SJSA1 (cell line): ENCODE measurements at places on chromosomes 7 and 10. TPM values are rescaled to one million over a fixed set of nuclear protein-coding genes. Genes with fewer than 3 reads are reported as not detected.
A peak's percentile ranks its signal among the peaks of the same experiment; 100 is the strongest.

DNA sequence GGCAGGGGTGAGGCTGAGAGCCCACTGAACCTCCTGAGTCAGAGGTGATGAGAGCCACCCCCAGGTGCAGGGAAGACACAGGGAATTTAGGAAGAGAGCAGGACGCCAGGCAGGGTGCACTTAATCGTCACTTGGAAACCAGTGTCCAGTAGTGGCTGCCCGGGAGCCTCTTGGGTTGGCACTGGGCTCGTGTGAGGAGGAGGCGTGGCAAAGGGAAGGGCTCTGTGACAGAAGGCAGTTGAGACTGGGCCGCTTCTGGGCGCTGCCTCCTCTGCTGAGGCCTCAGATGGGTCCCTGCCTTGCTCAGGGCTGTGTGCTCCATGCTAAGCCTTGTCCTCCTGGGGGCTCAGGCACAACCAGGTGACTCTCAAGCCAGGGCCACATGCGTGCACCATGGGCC lies 13.3 kb downstream of the RET start:
- H3K36me3 ChIP-seq, result no peaks in the 10 kb centered on the region
- no peak overlapping the region for H3K4me3 ChIP-seq
- no peak for DNase-seq
- peaks cover 5% of the 10 kb centered on the region for H3K27me3 ChIP-seq
- no peak overlapping the region for H3K27ac ChIP-seq
- no peaks in the 10 kb centered on the region for H3K4me1 ChIP-seq

GRCh38 chr7:70352088-70352487 lies 753.8 kb downstream of the AUTS2 start:
- H3K36me3 ChIP-seq, result no peaks in the 10 kb centered on the region
- H3K4me3 ChIP-seq, result no peak overlapping the region
- no peak overlapping the region for H3K27ac ChIP-seq
- no peaks in the 10 kb centered on the region for H3K4me1 ChIP-seq
- DNase-seq, result no peak

DNA sequence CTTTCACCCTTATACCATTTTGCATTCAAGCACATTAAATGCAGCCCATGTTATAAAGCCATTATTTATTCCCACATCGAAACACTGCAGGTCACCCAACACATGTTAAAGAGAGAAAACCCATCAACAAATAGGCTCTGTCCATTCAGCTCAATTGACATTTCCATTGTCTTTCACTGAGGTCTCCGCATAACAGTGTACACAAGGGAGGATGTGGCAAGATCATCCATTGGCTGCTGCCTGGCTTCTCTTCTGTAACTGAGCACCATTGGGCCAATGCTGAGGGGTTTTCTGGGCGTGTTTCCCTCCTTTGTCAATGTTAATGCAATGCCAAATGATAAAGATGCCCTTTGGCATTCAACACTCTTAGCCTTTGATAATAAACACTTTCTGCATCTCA lies 278.1 kb upstream of the SP4 start:
- H3K27ac ChIP-seq, result no peak overlapping the region
- no peaks in the 10 kb centered on the region for H3K4me1 ChIP-seq
- no peaks in the 10 kb centered on the region for H3K36me3 ChIP-seq
- DNase-seq, result no peak
- H3K4me3 ChIP-seq, result no peak overlapping the region

DNA sequence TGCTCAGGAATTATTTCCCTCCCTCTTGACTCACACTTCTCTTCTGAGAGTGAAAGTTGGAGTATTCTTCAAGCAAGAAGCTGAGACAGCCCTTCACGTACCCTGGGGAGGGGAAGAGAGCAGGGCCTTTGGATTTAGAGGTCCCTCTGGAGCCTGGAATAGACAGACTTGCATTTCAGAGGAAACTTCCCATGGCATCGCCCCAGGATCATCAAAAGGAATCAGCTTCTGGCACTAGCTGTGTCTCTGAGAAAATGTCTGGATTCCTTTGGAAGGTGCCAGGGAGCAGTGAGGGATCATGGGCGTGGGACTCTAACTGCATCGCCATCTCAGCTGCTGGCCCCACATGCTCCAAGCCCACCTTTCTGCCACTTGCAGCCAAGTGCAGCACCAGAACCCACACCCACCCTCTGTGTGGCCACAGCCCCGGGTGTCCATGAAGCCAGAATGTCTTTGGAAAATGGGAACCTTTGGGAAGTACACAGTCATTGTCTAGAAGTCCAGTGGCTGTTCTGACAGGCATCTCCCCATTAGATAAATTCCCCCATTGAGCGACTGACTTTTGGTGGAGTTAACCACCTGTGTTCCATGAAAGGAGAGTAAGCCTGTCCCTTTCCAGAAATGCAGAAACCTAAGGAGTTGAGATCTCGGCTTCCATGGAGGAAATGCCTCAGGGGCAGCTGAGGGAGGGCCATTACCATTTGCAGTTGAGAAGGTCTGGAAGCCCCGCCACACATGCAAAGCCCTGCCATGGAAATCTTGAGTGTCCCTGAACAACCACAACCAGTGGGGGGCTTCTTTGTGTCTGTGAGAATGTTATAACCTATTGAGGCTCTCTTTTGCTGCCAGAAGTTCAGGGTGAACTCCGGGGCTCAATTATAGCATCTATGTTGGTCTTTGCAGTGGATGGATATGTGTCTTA lies 57.8 kb upstream of the GDF10 start:
- no peak overlapping the region for H3K4me3 ChIP-seq
- DNase-seq, result no peak
- no peaks in the 10 kb centered on the region for H3K4me1 ChIP-seq
- no peaks in the 10 kb centered on the region for H3K36me3 ChIP-seq
- no peaks in the 10 kb centered on the region; the same call in 1 of the 2 replicates for H3K27me3 ChIP-seq
- no peak overlapping the region for H3K27ac ChIP-seq

- H3K4me3 ChIP-seq, result no peak overlapping the region
- no peaks in the 10 kb centered on the region for H3K36me3 ChIP-seq
- peak; percentile 36 for DNase-seq
- peaks cover 6% of the 10 kb centered on the region for H3K4me1 ChIP-seq
Measured at GRCh38 chr10:69632516-69633199, 2.6 kb downstream of the FAM241B start.

DNA sequence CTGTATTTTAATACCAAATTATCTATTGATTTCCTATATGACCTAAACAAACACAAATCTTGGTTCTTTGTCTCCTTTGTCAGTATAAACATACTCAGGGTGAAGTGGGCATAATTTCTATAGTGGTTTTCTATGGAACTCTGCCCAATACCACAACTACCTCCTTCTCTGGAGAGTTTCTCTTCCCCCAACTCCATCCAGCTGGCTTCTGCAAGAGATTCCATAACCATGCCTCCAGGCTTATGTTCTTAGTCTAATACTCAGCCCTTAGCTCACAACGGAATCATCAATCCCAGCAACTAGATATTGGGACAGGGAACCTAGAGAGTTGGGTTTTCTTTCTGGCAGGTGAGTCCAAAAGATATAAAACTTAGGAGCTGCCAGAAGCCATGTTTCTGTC lies 127.3 kb downstream of the TRIL start:
- no peaks in the 10 kb centered on the region for H3K36me3 ChIP-seq
- H3K27me3 ChIP-seq, result no peaks in the 10 kb centered on the region
- H3K4me1 ChIP-seq, result no peaks in the 10 kb centered on the region
- no peak overlapping the region for H3K27ac ChIP-seq

- no peak for DNase-seq
- no peaks in the 10 kb centered on the region for H3K36me3 ChIP-seq
- no peaks in the 10 kb centered on the region for H3K4me1 ChIP-seq
- H3K27me3 ChIP-seq, result no peaks in the 10 kb centered on the region
Measured at GRCh38 chr7:111374027-111374426, 188.3 kb downstream of the IMMP2L start.

- no peaks in the 10 kb centered on the region for H3K36me3 ChIP-seq
- no peak for DNase-seq
- H3K27ac ChIP-seq, result no peak within 1 kb of the TSS
- no peak within 1 kb of the TSS for H3K4me3 ChIP-seq
Measured at GRCh38 chr7:105581066-105581811, at the start of gene EFCAB10. Gene EFCAB10, minus strand, starts transcription at chr7:105581493. Its CDS starts 30 bp downstream, at chr7:105581463.

GRCh38 chr10:118407026-118407425 lies 64.9 kb upstream of the FAM204A start:
- no peak overlapping the region for H3K27ac ChIP-seq
- no peak for DNase-seq
- peaks cover 16% of the 10 kb centered on the region for H3K27me3 ChIP-seq
- H3K4me1 ChIP-seq, result no peaks in the 10 kb centered on the region

DNA sequence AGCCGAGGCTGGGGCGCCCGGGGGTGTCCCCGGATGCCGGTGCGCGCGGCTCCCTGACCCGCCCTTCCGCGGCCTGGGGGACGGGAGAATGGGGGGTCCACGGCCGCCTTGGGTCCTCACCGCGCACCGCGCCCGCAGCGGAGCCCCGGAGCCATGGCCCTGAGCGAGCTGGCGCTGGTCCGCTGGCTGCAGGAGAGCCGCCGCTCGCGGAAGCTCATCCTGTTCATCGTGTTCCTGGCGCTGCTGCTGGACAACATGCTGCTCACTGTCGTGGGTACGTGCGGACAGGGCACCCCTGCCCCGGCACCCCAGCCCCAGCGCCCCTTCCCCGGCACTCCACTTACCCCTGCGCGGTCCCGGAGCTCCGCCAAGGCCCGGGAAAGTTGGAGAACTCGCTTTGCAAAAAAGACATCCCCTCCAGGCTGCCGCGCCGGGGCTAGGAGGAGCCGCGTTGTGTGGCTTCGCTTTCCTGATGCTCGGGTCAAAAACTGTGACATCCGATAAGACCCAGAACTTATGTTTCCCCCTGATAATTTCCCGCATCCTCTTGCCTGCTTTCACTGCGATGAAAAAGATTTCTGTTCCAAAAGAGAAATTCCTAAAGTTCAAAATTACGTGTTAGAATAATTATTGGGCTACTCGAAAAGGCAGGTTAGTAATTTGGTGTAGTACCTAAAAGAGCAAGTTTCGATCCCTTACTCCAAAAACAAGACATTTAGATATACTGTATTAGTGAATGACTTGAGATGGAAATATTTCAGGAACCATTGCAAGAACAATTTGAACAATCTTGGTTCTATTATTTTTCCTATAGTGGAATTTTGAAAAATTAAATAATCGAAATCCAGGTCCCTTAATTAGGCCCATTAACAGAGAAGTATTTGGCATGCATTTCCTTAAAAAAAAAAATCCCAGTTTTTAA lies 888 bp downstream of the SLC18A2 start:
- peaks cover 31% of the 10 kb centered on the region for H3K27me3 ChIP-seq
- no peak for DNase-seq
- no peaks in the 10 kb centered on the region for H3K36me3 ChIP-seq
- no peak overlapping the region for H3K27ac ChIP-seq

- H3K36me3 ChIP-seq, result no peaks in the 10 kb centered on the region
- peak; percentile 99 for DNase-seq
- peak overlapping the region; percentile 26 for H3K4me3 ChIP-seq
- no peaks in the 10 kb centered on the region for H3K27me3 ChIP-seq
- peaks cover 30% of the 10 kb centered on the region for H3K4me1 ChIP-seq
Measured at GRCh38 chr10:6275022-6275997, 72.6 kb downstream of the PFKFB3 start.

- peaks cover 63% of the 10 kb centered on the region for H3K4me1 ChIP-seq
- DNase-seq, result peak; percentile 79
- H3K36me3 ChIP-seq, result peaks cover 56% of the 10 kb centered on the region
- no peaks in the 10 kb centered on the region for H3K27me3 ChIP-seq
Measured at GRCh38 chr10:79195091-79195923, 126.5 kb downstream of the ZMIZ1 start.

GRCh38 chr7:47576866-47577306 lies 5.0 kb downstream of the TNS3 start:
- H3K27me3 ChIP-seq, result no peaks in the 10 kb centered on the region
- H3K27ac ChIP-seq, result no peak overlapping the region
- DNase-seq, result no peak
- peaks cover 41% of the 10 kb centered on the region for H3K36me3 ChIP-seq
- H3K4me3 ChIP-seq, result no peak overlapping the region

DNA sequence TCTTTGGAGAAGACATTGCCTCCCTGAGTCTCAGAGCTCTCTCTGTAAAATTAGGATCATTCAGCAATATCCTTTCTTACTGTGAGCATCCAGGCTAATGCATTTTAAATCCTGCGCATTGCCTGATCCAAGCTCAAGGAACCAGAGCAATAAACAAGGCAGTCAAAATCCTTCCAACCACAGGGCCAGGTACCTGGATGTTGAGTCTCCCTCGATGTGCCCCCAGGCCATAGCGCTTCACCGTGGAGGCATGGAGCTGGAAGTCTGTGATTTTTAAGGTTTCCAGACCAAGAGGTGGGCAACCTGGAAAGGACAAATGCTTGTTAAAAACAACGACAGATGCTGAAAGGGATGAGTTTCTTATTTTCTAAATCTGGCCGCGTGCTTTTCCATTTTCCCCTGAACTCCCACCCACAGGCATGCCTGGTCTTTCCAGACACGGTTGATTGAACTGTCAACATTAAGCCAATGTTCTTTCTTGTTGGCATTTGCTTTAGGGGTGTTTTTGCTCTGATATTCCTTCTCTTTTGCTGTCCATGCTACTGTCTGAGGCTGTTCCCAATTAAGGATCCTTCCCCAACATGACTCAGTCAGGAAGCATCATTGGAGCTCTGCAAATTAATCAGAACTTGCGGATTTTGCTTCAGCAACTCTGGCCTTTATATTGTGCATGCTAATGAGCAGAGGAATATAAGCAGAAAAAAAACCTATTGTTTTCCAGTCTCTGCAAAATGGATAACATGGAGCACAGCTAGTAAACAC lies 29.0 kb downstream of the CPXM2 start:
- H3K36me3 ChIP-seq, result no peaks in the 10 kb centered on the region
- H3K4me3 ChIP-seq, result no peak overlapping the region
- no peaks in the 10 kb centered on the region for H3K4me1 ChIP-seq
- no peaks in the 10 kb centered on the region for H3K27me3 ChIP-seq
- no peak overlapping the region for H3K27ac ChIP-seq

GRCh38 chr7:45435846-45436245 lies 138.3 kb upstream of the ADCY1 start:
- no peaks in the 10 kb centered on the region for H3K36me3 ChIP-seq
- peak; percentile 20 for DNase-seq
- no peak overlapping the region for H3K27ac ChIP-seq
- no peak overlapping the region for H3K4me3 ChIP-seq

GRCh38 chr10:61639952-61640351 lies 22.8 kb upstream of the CABCOCO1 start:
- H3K4me3 ChIP-seq, result no peak overlapping the region
- no peak overlapping the region for H3K27ac ChIP-seq
- H3K36me3 ChIP-seq, result no peaks in the 10 kb centered on the region
- no peaks in the 10 kb centered on the region for H3K27me3 ChIP-seq

COL17A1 gene
- 0.05 TPM in 1 of 2 replicates, not detected in the other for total RNA-seq

HTR7 gene
- total RNA-seq, result 0.88 and 1.8 TPM in 2 replicates

- H3K27ac ChIP-seq, result no peak overlapping the region
- DNase-seq, result no peak
- H3K4me1 ChIP-seq, result no peaks in the 10 kb centered on the region
Measured at GRCh38 chr10:3271354-3272115, 99.0 kb upstream of the PITRM1 start.
